Left lung (tissue), 14 donors: ENCODE measurements at places on chromosomes 11 and 22. TPM values are rescaled to one million over a fixed set of nuclear protein-coding genes. Genes with fewer than 3 reads are reported as not detected.

- peaks cover 11% of the 10 kb centered on the region for H3K4me1 ChIP-seq
- no peaks in the 10 kb centered on the region for H3K27me3 ChIP-seq
- H3K36me3 ChIP-seq = no peaks in the 10 kb centered on the region
- no peak for DNase-seq
- peak overlapping the region; percentile 45 for H3K4me3 ChIP-seq
These were observed 898 bp downstream of the ZNF215 start for GRCh38 chr11:6927030-6927617.

DNA sequence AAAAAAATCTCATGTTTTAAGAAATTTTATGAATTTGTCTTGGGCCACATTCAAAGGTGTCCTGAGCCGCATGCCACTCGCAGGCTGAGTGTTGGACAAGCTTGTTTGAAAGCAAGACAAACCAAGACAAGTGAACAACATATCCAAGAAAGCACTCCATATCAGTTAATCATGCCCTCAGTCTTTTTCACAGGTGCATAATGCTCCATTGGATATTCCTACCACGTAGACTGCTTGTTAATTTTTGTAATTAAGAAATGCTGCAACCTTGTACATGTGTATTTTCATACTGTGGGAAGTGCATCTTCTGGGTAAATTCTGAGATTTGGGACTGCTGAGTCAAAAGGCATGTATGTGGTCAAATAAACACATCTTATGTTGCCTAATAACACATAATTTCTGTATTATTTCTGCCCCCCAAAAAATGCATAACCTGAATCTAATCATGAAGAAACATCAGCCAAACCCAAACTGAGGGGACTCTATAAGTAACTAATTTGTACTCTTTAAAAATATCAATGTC, 8.2 kb downstream of the RRAS2 start:
- no peak overlapping the region for H3K4me3 ChIP-seq
- DNase-seq = no peak
- H3K27ac ChIP-seq = no peak overlapping the region
- H3K36me3 ChIP-seq = no peaks in the 10 kb centered on the region
- no peaks in the 10 kb centered on the region for H3K4me1 ChIP-seq

- no peak overlapping the region for H3K4me3 ChIP-seq
- no peak overlapping the region for H3K27ac ChIP-seq
- H3K36me3 ChIP-seq = no peaks in the 10 kb centered on the region
- DNase-seq = no peak
- no peaks in the 10 kb centered on the region for H3K4me1 ChIP-seq
- H3K27me3 ChIP-seq = no peaks in the 10 kb centered on the region
These were observed 113.0 kb downstream of the ADAMTS15 start for GRCh38 chr11:130561441-130561881.

DNA sequence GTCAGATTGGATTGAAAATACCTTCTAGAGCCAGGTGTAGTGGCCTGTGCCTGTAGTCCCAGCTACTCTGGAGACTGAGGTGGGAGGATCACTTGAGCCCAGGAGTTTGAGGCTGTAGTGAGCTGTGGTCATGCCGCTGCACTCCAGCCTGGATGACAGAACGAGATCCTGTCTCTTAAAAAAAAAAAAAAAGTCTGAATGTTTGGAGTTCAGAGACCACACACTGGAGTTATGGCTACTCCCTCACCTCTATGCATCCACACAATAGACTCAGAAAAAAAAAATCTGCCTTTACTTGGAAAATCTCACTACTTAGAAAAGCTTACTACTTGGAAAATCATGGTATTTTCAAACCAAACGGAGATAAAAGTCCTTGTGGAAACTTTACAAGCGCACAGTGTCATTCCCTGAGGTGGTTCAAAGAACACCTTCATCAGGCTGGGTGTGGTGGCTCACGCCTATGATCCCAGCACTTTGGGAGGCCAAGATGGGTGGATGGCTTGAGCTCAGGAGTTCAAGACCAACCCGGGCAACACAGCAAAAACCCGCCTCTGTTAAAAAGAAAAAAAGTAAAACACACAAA, 63.9 kb upstream of the PICALM start:
- H3K4me1 ChIP-seq = no peaks in the 10 kb centered on the region
- no peak for DNase-seq
- H3K27me3 ChIP-seq = no peaks in the 10 kb centered on the region
- H3K27ac ChIP-seq = no peak overlapping the region
- no peaks in the 10 kb centered on the region for H3K36me3 ChIP-seq
- H3K4me3 ChIP-seq = no peak overlapping the region

GRCh38 chr11:64788321-64789215, 10.2 kb upstream of the SF1 start:
- H3K27me3 ChIP-seq = no peaks in the 10 kb centered on the region
- DNase-seq = no peak
- H3K36me3 ChIP-seq = no peaks in the 10 kb centered on the region
- H3K27ac ChIP-seq = no peak overlapping the region
- peaks cover 9% of the 10 kb centered on the region for H3K4me1 ChIP-seq

- peaks cover 4% of the 10 kb centered on the region for H3K4me1 ChIP-seq
- peaks cover 47% of the 10 kb centered on the region for H3K27me3 ChIP-seq
- peak; percentile 63 for DNase-seq
- H3K27ac ChIP-seq = no peak overlapping the region
These were observed 3.3 kb downstream of the FGF19 start for GRCh38 chr11:69700278-69701140.

GRCh38 chr11:30635401-30635989, 49.3 kb upstream of the MPPED2 start:
- peak; percentile 56 for DNase-seq
- H3K27ac ChIP-seq = no peak overlapping the region
- no peaks in the 10 kb centered on the region for H3K27me3 ChIP-seq
- H3K4me1 ChIP-seq = no peaks in the 10 kb centered on the region

GRCh38 chr11:86570020-86570419, 102.4 kb downstream of the ME3 start:
- H3K4me3 ChIP-seq = no peak overlapping the region
- peaks cover 4% of the 10 kb centered on the region for H3K4me1 ChIP-seq
- no peaks in the 10 kb centered on the region for H3K27me3 ChIP-seq
- H3K27ac ChIP-seq = no peak overlapping the region

GRCh38 chr11:17238377-17238776, 30.6 kb upstream of the PIK3C2A start:
- H3K27ac ChIP-seq = no peak overlapping the region
- no peaks in the 10 kb centered on the region for H3K36me3 ChIP-seq
- H3K27me3 ChIP-seq = no peaks in the 10 kb centered on the region
- no peak overlapping the region for H3K4me3 ChIP-seq
- no peak for DNase-seq

DNA sequence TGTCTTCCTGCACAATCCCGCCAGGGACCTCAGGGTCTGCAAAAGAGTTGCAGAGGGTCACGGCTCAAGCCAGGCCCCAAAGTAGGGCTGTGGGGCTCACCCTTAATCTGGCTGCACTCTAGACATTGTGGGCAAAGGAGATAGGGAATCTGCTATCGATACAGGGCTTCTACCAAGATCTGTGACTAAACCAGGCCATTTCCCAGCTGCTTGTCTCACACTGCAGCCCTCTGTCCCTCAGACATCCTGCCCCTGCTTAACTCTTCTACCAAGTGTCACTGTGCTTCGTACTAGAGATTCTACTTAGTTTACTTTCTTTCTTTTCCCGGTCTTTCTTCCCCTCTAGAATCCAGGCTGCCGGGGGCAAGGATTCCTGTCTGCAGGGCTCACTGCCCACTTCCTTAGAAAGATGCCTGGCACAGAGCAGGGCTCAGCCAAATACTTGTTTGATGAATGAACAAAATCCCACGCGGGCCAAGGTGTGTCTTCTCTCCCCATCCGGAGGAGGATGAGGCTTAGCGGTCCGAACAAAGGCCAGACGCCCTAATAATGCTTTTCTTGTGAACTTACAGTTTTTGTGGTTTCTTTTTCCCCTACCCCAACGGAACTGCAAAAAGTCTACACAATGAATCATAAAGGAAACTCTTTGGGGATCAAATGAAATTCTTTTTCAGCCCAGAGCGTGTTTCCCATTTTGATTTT, 61.3 kb upstream of the ANO1 start:
- H3K4me1 ChIP-seq = no peaks in the 10 kb centered on the region
- H3K27me3 ChIP-seq = peaks cover 4% of the 10 kb centered on the region
- H3K36me3 ChIP-seq = no peaks in the 10 kb centered on the region
- no peak for DNase-seq
- no peak overlapping the region for H3K27ac ChIP-seq

The ZNF214 gene
- total RNA-seq = 2.0 TPM
